Naive thymus-derived CD4-positive, alpha-beta T cell (primary cell): ENCODE measurements at places on chromosomes 1 and 21. TPM values are rescaled to one million over a fixed set of nuclear protein-coding genes. Genes with fewer than 3 reads are reported as not detected.

The FCRL5 gene
- 0.11 TPM for total RNA-seq

DNA sequence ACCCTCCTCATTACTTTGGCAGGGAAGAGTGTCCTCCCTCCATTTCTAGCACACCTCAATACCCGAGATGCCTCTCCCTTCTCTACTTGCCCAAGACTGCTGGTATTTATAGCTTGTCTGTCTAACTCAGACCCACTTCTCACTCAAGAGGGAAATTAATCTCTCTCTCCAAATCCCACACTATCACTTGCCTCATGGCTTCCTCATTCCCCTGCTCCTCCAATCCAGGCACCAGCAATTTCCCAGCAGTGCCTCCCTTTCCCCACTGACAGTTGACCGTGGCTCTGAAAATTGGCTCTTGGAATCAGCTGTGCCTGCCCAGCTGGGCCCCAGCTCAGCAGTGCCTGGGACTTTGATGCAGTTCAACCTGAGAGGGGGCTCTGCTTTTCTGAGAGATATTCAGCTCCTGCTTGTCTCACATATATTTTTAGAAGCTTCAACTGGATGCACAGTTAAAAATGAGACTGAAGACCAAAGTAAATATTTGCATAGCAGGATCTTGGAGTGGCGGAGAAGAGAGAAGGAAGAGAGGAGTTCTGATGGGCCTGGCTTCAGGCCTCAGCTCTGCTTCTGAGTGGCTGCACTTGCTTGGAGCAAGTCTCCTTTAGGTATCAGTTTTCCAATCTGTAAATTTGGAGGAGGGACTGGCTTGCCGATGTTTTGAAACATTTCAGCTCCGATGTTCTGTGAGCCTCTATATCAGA is 81.1 kb upstream of the SPATA6 start:
- H3K27ac ChIP-seq = no peak overlapping the region
- H3K36me3 ChIP-seq = no peaks in the 10 kb centered on the region
- no peaks in the 10 kb centered on the region for H3K27me3 ChIP-seq
- H3K4me1 ChIP-seq = no peaks in the 10 kb centered on the region
- H3K4me3 ChIP-seq = no peak overlapping the region

The PLEKHN1 gene
- 2.3 TPM for total RNA-seq

DNA sequence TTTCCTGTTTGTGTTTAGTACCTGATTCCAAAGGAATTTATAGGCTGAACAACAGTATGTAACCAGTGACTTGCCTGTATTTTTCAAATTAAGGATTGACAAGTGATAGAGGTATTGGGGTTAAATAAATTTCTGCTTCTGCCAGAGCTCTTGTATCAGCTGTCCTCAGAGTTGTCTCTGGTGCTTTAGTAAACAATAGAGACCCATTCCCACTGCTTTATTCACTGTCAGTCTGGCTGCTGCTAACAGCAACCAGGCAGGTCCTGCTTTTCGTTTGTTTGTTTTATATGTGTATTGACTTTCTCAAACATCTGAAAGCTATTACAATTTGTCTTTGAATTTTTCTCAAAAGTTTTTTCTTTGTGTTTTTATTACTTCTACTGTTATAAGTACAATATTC is 76.1 kb downstream of the OLFM3 start:
- H3K27me3 ChIP-seq = no peaks in the 10 kb centered on the region
- no peaks in the 10 kb centered on the region for H3K4me1 ChIP-seq
- DNase-seq = no peak
- H3K4me3 ChIP-seq = no peak overlapping the region
- H3K36me3 ChIP-seq = no peaks in the 10 kb centered on the region

- no peaks in the 10 kb centered on the region for H3K4me1 ChIP-seq
- H3K36me3 ChIP-seq = no peaks in the 10 kb centered on the region
- H3K27me3 ChIP-seq = no peaks in the 10 kb centered on the region
- no peak overlapping the region for H3K27ac ChIP-seq
- DNase-seq = no peak
Measured at GRCh38 chr1:177338376-177338775, 167.6 kb downstream of the BRINP2 start.

GRCh38 chr1:27831568-27832410 is 1.2 kb downstream of the PPP1R8 start:
- peaks cover 17% of the 10 kb centered on the region for H3K4me1 ChIP-seq
- H3K27me3 ChIP-seq = no peaks in the 10 kb centered on the region
- peak overlapping the region; percentile 71 for H3K4me3 ChIP-seq
- peaks cover 9% of the 10 kb centered on the region for H3K36me3 ChIP-seq

The IFNLR1 gene
- total RNA-seq = 1.0 TPM

The CD2 gene
- 174 TPM for total RNA-seq

- no peak overlapping the region for H3K27ac ChIP-seq
- H3K27me3 ChIP-seq = no peaks in the 10 kb centered on the region
- H3K4me3 ChIP-seq = no peak overlapping the region
- no peaks in the 10 kb centered on the region for H3K4me1 ChIP-seq
Measured at GRCh38 chr1:165717918-165718515, 19.7 kb upstream of the ALDH9A1 start.

DNA sequence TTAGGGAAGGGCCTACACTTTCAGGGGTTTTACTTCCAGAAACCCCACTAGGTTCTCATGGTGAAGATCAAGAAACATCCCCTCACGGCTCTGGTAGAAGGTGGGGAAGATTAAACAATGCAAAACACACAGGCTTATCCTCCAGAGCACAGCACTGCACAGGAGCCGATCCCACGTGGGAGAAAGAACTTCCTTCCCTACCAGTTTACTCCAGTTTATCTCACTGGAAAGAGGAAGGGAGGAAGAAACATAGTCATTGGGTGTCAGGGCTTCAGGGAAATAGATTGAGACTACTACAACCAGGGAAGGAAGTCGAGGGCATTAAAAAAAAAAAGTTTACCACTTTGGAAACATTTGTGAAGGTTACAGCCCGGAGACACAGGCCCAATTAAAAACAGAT is 164.4 kb downstream of the NTPCR start:
- no peak for DNase-seq
- no peaks in the 10 kb centered on the region for H3K27me3 ChIP-seq
- no peak overlapping the region for H3K27ac ChIP-seq
- no peak overlapping the region for H3K4me3 ChIP-seq
- no peaks in the 10 kb centered on the region for H3K36me3 ChIP-seq

- no peaks in the 10 kb centered on the region for H3K4me1 ChIP-seq
- H3K36me3 ChIP-seq = no peaks in the 10 kb centered on the region
- no peaks in the 10 kb centered on the region for H3K27me3 ChIP-seq
- H3K4me3 ChIP-seq = no peak overlapping the region
Measured at GRCh38 chr1:119840745-119841144, 29.5 kb upstream of the REG4 start.

DNA sequence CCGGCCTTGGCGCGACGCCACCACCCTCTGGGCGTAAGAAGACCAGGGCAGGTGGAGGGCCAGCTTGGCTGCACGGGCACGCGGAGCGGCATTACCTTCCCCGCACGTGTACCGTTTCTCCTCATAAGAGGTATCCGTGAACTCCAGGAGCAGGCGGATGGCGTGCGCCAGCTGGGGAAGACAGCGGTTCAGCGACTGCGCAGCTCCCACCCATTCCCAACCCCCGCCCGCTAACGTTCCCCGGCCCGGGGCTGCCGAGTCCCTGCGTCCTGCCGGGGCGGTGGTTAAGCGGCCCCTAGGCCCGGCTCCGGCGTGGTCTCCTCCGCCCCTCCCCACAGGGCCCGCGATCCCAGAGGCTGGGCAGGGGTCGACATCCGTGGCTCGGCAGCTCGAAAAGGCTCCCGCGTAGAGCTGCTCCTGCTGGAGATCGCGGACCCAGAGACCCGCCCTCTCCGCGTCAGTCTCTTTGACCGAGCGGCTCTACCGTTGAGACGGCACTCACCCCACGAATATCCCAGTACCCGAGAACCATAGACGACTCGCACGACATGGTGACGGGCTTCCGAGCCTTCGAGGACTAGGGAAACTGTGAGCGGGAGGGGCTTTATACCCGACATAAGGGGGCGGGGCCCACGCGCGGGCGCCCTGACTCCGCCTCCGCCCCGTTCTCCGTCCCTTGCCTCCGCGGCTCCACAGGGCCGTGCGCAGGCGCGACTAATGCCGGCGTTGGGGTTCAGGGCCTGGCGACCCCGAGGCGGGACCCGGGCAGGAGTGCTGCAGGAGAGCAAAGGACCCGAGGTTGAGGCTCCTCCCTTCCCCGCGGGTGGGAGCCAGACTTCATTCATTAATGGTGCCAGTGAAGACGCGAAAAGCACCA is 862 bp downstream of the GSTM3 start:
- peak overlapping the region; percentile 81 for H3K27ac ChIP-seq
- DNase-seq = peak; percentile 87
- no peaks in the 10 kb centered on the region for H3K27me3 ChIP-seq
- no peaks in the 10 kb centered on the region for H3K36me3 ChIP-seq

The OVAAL gene
- total RNA-seq = not detected in 2 replicates

- no peak for DNase-seq
- no peak overlapping the region for H3K27ac ChIP-seq
- no peaks in the 10 kb centered on the region for H3K27me3 ChIP-seq
- no peaks in the 10 kb centered on the region for H3K4me1 ChIP-seq
- no peaks in the 10 kb centered on the region for H3K36me3 ChIP-seq
Measured at GRCh38 chr1:71473331-71473730, 392.5 kb upstream of the ZRANB2 start.

DNA sequence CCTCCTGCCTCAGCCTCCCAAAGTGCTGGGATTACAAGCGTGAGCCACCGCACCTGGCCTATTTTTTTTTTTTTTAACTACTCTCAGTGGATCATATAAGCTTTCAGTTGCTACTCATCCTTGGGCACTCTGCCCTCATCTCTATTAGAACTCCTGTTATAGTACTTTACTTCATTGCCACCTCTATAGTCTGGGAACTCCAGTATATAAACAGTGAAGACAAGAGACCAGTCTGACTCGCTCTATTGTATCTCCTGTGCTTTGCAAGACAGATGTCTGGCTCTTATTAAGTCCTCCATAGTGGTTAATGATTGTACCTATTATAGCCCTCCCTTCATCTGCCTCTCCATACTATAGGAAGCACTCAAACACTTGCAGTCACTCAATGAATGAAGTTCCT is 15.1 kb downstream of the KHDRBS1 start:
- no peaks in the 10 kb centered on the region for H3K27me3 ChIP-seq
- DNase-seq = no peak
- peaks cover 15% of the 10 kb centered on the region for H3K36me3 ChIP-seq
- peaks cover 6% of the 10 kb centered on the region for H3K4me1 ChIP-seq
- H3K27ac ChIP-seq = no peak overlapping the region
- H3K4me3 ChIP-seq = no peak overlapping the region

- DNase-seq = no peak
- no peak overlapping the region for H3K27ac ChIP-seq
- no peaks in the 10 kb centered on the region for H3K27me3 ChIP-seq
- H3K4me1 ChIP-seq = peaks cover 57% of the 10 kb centered on the region
Measured at GRCh38 chr1:117665556-117666270, 59.9 kb downstream of the TENT5C start.

- H3K27ac ChIP-seq = no peak overlapping the region
- no peaks in the 10 kb centered on the region for H3K36me3 ChIP-seq
- DNase-seq = no peak
- H3K4me1 ChIP-seq = no peaks in the 10 kb centered on the region
- no peaks in the 10 kb centered on the region for H3K27me3 ChIP-seq
- H3K4me3 ChIP-seq = no peak overlapping the region
Measured at GRCh38 chr1:79660129-79660528, 653.6 kb upstream of the ADGRL4 start.

The ADGRL4 gene
- not detected for total RNA-seq

The JAM2 gene
- 0.17 TPM for total RNA-seq

The ANXA9 gene
- not detected for total RNA-seq

The TDRD5 gene
- total RNA-seq = not detected

GRCh38 chr1:231252336-231252735 is 11.3 kb downstream of the GNPAT start:
- H3K27me3 ChIP-seq = no peaks in the 10 kb centered on the region
- no peaks in the 10 kb centered on the region for H3K4me1 ChIP-seq
- no peak overlapping the region for H3K4me3 ChIP-seq
- no peak overlapping the region for H3K27ac ChIP-seq

DNA sequence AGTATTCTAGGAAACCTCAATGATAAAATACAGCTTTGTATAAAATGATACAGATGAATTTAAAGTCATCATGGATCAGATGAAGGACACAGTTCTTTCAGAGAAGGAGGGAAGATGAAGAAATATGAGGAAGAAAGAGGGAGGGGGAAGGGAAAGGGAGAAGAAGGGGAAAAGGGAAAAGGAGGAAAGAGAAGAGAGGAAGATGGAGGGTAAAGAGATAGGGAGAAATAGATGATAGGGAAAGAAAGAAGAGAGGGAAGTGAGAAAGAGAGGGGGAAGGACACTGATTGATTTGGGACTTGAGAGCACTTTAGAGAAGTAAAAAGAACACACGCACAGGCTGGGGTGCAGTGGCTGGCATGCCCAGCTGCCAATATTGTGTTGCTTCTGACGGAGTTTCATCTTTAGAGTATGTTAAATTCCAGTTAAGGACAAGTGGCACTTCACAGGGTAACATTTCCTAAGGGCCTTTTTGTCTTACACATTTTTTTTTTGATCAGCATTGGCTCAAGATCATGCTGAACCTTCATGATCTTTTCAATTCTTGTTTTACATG is 235.9 kb upstream of the DMRTA2 start:
- DNase-seq = no peak
- H3K27me3 ChIP-seq = no peaks in the 10 kb centered on the region
- no peak overlapping the region for H3K4me3 ChIP-seq
- H3K27ac ChIP-seq = no peak overlapping the region

DNA sequence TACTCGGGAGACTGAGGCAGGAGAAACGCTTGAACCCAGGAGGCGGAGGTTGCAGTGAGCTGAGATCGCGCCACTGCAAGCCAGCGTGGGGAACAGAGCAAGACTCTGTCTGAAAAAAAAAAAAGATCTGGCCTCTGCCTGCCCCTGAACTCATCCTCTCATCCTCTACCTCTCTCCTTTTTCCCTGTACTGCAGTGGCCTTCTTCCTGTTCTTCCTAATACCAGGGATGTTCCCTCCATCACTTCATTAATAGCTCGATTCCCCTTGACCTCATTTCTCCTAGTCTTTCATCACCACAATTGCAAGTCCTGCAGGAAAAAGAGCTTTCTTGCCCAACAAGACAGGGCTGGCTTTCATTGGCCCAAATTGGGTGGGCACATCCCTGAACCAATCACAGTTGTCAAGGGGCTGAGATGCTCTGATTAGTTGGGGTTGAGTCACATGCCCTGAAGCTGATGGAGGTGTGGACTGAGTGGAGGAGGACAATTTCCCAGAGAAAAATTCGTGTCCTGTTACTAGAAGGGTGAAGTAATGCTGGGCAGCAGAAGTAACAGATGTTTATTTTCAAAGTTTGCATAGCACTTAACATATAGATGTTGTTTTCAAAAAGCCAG is 86.8 kb upstream of the PUM1 start:
- peaks cover 5% of the 10 kb centered on the region for H3K4me1 ChIP-seq
- no peak for DNase-seq
- H3K36me3 ChIP-seq = no peaks in the 10 kb centered on the region
- no peak overlapping the region for H3K4me3 ChIP-seq
- H3K27ac ChIP-seq = no peak overlapping the region

GRCh38 chr1:55536545-55536865 is 321.3 kb upstream of the USP24 start:
- H3K27ac ChIP-seq = no peak overlapping the region
- H3K4me1 ChIP-seq = no peaks in the 10 kb centered on the region
- no peak for DNase-seq

The SERTAD4 gene
- not detected for total RNA-seq
